ENCODE measurements at places on chromosomes 1 and 21.

- ATAC-seq: peak; percentile 88
Measured at GRCh38 chr21:34897828-34898227, 151.3 kb downstream of the RUNX1 start.

DNA sequence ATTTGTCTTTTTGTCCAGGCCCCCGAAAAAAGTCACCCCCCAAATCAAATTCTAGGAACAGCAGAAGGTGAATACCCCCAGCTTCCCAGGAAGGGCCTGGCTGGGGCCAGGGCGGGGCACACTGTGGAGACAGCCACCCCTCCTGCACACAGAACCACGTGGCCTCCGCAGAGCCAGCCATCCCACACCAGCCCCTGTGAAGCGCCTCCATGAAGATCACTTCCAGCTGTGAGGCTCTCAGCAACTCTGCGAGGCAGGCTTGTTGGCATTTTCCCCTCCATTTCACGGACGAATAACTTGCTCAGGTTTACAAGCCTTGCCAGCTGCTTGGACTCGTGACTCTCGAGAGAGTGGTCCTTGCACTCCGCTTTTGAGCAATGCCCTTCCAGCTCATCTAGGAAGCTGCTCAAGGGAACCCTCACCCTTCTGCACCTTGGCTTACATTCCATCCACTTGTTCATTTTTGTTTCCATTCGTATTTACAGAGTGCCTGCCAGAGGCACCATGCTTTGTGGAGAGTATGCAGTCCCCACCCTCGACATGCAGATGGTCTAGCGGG, 48.2 kb downstream of the SYT6 start:
- no peak for ATAC-seq

DNA sequence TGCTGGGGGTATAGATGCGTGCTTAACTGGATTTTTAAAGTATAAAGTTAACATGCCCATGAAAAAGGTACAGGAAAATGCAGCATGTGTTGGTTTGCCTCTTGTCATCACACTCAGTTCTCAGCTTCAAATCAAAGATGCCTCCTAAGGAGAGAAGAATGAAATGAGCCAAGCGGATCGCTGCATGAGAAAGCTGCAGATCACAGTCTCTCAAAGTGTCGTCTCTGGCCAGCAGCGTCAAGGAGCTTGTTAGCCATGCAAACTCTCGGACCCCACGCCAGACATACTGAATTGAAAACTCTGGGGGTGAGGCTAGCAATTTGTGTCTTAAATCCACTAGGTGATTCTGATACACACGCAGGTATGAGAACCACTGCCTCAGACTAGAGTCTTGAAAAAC, 297.2 kb downstream of the AJAP1 start:
- no peak for ATAC-seq

DNA sequence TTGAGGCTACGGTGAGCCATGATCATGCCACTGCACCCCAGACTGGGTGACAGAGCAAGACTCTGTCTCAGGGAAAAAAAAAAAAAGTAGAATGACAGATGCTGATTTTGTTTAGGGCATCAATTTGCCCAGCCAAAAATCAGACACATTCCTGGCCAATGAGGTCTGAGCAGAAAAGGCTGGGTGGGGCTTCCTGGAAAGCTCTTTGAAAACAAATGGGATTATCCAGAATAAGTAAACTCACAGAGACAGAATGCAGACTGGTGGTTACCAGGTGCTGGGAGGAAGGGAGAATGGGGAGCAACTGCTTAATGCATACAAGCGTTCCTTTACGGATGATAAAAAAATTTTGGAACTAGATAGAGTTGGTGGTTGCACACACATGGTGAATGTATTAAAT, 10.1 kb upstream of the CITED4 start:
- no peak for ATAC-seq

- no peak for ATAC-seq
Measured at GRCh38 chr1:20928146-20928545, 141.0 kb upstream of the HP1BP3 start.

All from activated T-helper 17 cell treated with anti-CD3 and anti-CD28 coated beads, Interleukin-2, amount 50 U/mL, for 72 hours (primary cell).